Central memory CD4-positive, alpha-beta T cell (primary cell): ENCODE measurements at places on chromosomes 5 and 9.

GRCh38 chr9:114091711-114092110 is 7.4 kb downstream of the KIF12 start:
- no peak for DNase-seq

- no peak for DNase-seq
These were observed 2112.2 kb upstream of the C9orf72 start for GRCh38 chr9:29685531-29685930.

- DNase-seq, result no peak
These were observed 95.0 kb downstream of the ZCCHC7 start for GRCh38 chr9:37215381-37215780.

DNA sequence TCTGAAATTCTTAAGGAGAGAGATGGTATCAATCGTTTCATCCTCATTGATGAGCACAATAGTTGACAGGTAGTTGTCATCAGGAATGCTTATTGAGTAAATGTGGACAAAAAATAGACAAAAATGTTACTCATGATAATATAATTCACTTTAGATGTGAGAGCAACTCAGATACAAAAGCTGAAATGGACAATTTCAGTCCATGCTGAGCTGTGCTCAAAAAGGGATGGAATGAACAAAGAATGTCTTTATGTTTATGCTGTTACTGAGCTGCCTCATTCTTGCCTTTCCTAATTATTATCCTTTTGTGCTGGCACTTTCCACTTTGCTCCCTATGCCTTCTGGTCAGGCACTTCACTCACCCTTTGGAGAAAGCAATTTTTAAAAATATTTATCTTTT is 49.5 kb downstream of the JAKMIP2 start:
- no peak for DNase-seq

GRCh38 chr5:126909856-126910255 is 120.5 kb downstream of the MARCHF3 start:
- no peak for DNase-seq

DNA sequence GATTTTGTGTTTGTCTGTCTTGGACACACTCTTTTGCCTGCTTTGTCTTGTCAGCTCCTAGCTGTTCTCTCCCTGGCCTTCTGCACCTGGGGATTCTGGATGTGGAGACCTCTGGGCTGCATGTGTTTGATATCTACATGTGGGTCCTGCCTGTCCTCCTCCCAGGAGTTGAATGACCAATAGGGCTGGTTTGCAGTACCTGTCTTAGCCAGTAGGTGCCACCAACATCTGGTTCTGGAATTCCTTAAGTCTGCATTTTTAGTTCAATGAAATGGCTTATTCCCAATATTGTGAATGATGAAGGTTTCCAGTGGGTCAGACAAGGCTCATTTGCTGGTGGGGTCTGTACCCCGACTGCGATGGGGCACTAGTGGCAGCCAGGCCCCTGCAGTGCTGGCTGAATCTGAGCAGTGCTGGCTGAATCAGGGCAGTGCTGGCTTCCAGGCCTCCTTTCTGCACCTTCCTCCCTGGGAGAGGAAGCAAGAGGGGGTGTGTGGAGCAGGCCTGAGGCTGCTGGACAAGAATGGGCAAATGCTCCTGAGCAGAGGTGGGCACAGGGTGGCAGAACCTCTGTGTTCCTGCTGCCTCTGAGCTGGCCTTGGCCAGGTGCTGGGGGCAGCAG is 73.3 kb downstream of the RXRA start:
- DNase-seq, result no peak

DNA sequence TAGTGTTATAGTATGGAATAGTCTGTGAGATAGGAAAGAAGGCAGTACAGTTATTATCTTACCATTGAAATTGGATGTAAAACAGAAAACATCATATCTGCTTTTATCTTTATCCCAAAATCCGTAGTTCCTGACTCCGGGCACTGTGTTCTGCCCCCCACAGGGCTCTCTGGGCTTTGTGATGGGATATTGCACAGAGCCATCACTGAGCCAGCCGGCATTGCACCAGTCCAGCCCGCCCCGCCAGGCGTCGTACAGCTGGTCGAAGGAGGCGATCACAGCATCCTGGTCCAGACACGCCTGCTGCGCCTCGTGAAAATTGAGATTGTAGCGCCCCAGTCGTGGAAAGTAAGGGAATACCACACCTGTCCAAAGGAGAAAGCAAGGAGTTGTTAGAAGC is 76.4 kb downstream of the HAPLN1 start:
- DNase-seq, result no peak

GRCh38 chr5:2639425-2639824 is 112.1 kb downstream of the IRX2 start:
- DNase-seq, result no peak

- no peak for DNase-seq
These were observed 655.6 kb upstream of the NUDT12 start for GRCh38 chr5:104218200-104218599.

DNA sequence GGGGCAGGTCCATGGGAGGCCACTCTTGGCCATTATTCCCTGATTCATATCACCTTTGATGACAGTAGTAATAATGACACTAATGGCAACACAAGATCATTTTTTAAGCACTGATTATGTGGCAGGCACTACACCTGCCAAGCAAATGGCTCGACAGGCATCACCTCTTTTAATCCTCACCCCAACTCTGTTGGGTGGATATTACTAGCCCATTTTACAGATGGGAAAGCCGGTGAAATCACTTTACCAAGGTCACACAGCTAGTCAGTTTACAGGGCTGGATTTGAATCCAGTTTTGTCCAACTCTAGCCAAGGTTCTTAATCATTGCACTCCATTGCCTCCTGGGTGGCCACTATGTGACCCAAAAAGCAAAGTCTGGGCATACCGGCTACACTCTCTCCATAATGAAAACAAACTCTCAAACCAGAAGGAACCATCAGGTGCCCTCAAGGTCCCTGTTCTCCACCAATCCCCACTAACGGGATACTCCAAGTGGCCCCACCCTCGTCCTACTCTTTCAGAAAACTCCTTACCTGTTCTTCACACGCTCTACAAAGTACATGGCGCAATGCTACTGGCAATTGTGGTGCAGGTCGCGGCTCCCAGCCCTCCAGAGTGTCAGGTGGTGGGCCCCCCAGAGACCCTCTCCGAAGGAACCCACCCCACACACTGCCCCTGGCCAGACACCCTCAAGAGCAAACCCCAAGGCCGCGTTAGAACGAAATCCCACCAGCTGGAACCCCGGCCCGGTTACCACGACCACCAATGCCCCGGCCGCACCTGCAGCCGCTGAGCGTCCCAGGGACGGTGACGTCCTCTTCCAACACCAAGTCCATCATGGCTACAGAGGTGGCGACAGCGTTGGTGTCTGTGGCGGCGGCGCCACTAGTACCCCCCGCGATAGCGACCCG is 572 bp downstream of the CDK5RAP2 start:
- no peak for DNase-seq

GRCh38 chr9:71783120-71783523 is 14.8 kb upstream of the CEMIP2 start:
- DNase-seq, result peak; percentile 89

DNA sequence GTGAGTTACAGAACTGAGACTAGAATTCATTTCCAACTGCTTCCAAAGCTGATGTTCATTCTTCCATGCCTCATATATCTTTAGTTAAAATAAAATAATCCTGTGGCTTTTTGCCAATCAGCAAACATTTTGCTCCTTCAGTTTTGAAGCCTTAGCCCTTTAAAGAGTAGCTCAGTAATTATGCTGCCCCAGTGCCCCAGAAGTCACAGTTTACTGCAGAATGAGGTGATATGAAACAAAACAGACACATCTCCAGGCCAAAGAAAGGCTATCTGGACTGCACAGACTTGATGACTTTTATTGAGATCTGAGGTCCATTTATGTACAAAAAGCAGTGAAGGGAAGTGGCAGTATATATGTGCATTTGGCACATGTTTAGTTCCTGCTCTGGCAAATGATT is 285.8 kb upstream of the ZNF462 start:
- no peak for DNase-seq

- DNase-seq, result no peak
These were observed 473.2 kb downstream of the ENC1 start for GRCh38 chr5:74167206-74167929.

GRCh38 chr5:133700251-133700650 is 87.9 kb upstream of the FSTL4 start:
- no peak for DNase-seq

GRCh38 chr5:1551426-1552301 is 27.9 kb upstream of the LPCAT1 start:
- no peak for DNase-seq

DNA sequence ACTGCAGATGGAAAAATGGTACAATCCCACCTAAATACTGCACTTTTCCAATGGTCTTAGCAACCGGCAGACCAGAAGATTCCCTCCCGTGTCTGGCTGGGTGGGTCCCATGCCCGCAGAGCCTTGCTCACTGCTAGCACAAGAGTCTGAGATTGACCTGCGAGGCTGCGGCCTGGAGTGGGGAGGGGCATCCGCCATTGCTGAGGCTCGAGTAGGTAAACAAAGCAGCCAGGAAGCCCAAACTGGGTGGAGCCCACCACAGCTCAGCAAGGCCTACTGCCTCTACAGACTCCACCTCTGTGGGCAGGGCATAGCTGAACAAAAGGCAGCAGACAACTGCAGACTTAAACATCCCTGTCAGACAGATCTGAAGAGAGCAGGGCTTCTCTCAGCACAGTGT is 221.6 kb upstream of the CTNND2 start:
- DNase-seq, result no peak

DNA sequence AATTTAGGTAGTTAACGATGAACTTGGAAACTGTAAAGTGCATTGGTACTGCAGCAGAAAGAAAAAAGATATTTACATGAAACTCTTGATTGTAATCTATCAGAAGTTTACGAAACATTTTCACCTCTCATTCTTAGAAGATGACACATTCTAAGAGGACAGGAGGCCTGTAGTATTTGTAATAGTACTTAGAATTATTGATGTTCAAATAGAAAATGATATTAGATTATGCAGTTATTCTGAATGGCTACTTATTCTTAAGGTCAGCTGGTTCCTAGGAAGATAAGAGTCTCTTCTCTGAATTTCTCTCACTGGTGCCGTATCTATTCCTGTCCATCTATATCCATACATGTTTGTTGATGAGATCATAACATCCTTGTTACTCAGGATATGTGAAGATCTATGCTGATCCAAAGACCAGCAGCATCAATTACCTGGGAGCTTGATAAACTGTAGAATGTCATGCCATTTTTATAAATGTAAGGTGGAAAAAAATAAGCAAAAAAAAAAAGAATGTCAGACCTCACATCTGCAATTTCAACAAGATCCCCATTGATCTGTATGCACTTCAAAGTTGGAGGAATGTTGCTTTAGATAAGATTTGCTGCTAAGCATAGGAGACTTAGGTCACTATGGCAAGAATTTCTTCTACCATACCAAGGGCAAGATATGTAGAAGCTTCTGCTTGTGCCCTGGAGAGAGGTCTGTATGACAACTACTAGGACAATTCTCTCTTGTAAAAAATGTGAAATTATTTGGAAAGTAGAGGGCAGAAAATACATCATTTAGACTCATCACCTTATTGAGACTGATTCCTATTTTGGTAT is 42.4 kb upstream of the RICTOR start:
- DNase-seq, result no peak

DNA sequence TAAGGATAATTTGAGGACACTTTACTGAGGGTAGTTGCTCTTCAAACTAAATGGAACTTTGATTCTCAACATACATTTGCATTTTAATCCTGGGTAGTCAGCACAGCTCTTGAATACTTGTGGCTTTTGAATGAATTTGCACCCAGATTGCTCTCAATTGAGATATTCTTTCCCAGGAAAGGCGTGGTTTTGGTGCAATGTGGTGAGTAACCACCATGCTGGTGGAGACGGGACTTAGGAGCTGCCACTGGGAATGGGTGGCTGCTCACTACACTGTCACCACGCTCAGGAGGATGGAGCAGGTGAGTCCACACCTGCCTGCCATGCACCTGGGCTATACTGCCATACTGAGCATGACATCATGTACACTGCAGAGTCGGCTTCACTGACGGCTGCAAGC is 99.2 kb downstream of the IRX1 start:
- DNase-seq, result no peak

- DNase-seq, result no peak
These were observed 83.1 kb downstream of the FER start for GRCh38 chr5:108830705-108831276.

DNA sequence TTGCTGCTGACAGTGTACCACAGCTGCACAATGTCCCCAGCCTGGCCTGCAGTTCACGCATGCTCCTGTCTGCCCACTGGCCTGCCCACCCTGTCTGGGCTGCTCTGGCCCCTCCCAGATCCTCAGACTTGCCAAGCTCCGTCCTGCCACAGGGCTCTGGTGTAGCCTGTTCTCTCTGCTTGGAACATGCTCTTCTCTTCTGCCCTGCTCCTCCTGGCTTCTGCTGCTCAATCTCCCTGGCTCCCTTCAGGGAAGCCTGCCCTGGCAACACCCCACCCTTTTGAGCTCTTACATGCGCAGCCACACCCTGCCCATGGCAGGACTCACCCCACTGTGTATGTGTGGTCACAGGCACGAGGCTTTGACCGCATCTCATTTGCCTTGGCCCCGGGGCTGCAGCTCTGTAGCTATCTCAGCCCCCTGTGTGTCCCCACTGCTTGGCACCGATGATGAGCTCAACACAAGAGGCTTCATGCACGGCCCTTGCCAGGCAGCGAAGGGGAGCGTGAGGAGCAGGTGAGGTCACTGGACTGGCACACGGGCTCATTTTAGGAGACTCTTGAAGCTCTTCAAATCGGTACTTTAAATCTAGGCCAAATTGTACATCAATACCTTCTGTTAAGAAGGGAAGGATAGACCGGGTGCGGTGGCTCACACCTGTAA is 20.4 kb upstream of the BRD3 start:
- DNase-seq, result no peak

DNA sequence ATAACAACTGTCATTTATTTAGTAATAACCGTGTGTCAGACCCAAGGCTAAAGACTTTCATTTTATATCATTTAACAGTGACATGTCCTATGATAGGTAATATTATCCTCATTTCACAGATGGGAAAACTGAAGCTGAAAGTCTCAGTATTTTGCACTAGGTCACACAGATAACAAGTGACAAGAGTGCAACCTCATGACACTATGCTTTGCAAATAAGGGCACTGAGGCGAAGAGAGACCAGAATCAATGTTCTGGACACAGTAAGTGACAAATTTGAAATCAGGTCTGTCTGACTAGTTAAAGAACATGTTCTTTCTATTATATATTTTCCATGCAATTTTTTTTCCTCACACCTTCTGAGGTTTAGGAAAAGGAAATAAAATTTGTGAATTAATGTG is 585.7 kb downstream of the LRRC70 start:
- DNase-seq, result no peak

GRCh38 chr9:108105885-108106284 is 616.3 kb upstream of the KLF4 start:
- no peak for DNase-seq

GRCh38 chr9:135732569-135733257 is 30.7 kb downstream of the KCNT1 start:
- DNase-seq, result no peak

GRCh38 chr5:1152771-1153282 is 41.0 kb upstream of the SLC12A7 start:
- no peak for DNase-seq
